Mucosa of descending colon (tissue), 3 donors: ENCODE measurements at places on chromosomes 6 and 20.

GRCh38 chr20:53579266-53579580, 14.4 kb downstream of the ZNF217 start:
- DNase-seq = no peak

- DNase-seq = no peak
Measured at GRCh38 chr6:38493931-38494547, 145.7 kb downstream of the BTBD9 start.

- DNase-seq = peak; percentile 60
Measured at GRCh38 chr6:36914227-36914794, 28.6 kb downstream of the C6orf89 start.

GRCh38 chr6:16333580-16333979, 95.2 kb downstream of the GMPR start:
- no peak for DNase-seq

DNA sequence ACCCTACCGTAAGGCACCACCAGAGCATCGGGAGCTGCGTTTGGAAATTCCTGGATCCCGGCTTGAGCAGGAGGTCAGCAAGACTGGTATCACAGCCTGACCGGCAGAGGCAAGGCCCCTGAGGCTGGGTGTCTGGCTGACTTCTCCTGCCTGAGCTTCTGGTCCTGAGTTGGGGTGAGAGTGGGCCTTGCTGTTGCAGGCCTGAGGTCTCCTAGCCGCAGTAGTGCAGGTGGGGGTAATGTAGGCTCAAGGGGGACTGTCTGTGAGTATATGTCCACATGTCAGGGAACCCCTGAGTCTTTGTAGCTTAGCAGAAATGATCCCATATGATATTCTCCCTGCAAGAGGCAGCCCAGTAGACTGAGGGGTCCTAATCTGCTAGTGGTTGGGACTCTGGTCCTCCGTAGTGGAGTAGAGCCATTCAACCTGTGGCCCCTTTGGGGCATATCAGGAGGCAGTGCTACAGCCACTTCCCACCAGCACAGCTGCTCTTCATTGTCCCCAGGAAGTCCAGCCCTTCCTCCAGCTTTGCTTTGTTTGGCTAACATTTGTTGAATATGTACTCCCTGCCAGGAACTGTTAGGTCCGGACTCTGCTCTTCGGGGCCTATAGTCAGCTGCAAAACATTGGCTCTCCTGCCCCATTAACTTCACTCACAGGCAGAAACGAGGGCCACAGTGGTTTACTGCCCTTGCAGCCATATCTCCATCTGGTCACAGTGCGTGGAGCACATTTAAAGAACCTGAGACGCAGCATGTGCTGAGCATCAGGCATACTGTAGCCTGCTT, 10.9 kb downstream of the LRRC73 start:
- no peak for DNase-seq
